ENCODE measurements at places on chromosomes 16 and 17.

DNA sequence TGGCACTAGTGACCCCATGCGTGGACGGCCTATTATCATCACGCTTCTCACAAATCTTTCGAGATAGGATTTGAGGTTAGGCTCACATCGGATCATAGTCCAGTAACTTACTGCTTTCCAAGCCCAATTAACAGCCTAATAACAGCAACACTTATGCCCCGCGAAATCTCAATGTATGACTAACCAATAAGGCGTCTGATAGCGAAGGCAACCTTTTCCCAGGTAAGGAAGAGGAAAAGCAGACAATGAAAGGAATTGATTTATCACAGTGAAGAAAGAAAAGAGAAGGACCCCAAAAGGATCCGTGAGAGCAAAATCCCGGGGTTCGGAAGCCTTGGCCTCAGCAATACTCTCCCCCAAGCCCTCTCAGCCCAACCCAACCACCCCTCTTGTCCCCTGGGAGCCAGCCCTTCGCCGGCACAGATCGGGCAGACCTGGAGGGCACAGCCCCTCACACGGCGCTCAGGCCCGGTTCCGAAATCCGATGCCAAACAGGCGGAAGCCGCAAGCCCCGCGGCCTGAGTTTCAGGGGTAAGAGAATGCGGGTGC is 534 bp downstream of the GPATCH8 start:
- no peak for DNase-seq

DNA sequence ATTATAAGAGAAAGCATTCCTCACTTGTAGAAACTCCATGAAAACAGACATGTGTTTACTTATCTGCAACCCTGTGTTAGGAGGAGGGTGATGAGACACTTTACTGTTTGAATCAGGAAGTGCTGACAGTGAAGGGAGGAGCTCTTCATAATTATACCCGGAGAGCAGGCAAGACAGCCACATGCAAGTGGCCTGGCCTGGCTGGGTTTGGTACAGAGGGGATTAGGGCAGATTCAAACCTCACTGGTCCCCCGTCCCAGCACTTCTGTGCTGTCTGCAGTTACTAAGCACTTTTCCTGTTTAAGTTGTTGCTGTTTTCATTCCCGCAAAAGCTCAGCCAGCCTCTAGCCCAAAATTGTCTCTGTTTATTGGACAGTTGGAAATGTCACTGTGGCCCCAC is 78.5 kb downstream of the WWOX start:
- DNase-seq, result no peak

GRCh38 chr16:85378145-85379040 is 234.7 kb upstream of the GSE1 start:
- no peak for DNase-seq

DNA sequence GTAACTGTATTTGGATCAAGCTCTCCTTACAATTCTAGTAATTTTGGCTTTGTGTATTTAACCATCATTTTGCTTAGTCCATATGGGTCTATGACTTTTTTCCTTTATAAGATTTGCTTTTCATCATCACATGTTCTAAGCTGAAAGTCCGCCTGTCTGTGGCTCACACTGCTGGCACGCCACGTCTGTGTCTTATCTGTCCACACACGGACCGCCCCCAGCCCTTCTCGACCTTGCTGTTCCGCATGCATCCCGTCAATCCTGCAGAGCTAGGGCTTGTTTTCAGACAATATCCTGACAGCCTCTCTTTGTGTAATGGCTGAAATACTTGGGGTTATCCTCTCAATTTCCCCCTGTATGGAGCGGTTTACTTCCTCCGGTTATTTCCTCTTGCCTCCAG is 8.4 kb upstream of the ALDH3A1 start:
- no peak for DNase-seq

GRCh38 chr16:57564571-57565270 is 22.3 kb downstream of the ADGRG5 start:
- no peak for DNase-seq

DNA sequence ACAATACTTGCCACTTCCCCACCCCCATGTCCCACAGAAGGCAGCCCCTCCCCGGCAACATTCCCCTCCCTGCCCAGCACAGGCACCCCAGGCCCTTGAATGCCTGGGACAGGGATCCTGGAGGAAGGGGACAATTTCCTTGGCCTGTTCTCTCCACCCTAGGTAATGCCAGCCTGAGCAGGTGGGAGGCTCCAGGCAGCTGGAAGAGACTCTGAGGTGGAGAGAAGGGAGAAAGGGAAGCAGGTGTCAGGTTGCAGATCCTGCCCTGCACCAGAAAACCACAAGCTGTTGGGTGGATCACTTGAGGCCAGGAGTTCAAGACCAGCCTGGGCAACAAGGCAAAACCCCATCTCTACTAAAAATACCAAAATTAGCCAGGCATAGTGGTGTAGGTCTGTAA is 8.9 kb downstream of the MPP2 start:
- no peak for DNase-seq

- DNase-seq, result no peak
Observed at GRCh38 chr16:76583466-76583865, 306.3 kb downstream of the CNTNAP4 start.

Measured in skeletal muscle cell (primary cell).